ENCODE measurements at places on chromosomes 7 and 10.

GRCh38 chr10:1650542-1651269 lies 86.6 kb downstream of the ADARB2 start:
- DNase-seq: no peak

DNA sequence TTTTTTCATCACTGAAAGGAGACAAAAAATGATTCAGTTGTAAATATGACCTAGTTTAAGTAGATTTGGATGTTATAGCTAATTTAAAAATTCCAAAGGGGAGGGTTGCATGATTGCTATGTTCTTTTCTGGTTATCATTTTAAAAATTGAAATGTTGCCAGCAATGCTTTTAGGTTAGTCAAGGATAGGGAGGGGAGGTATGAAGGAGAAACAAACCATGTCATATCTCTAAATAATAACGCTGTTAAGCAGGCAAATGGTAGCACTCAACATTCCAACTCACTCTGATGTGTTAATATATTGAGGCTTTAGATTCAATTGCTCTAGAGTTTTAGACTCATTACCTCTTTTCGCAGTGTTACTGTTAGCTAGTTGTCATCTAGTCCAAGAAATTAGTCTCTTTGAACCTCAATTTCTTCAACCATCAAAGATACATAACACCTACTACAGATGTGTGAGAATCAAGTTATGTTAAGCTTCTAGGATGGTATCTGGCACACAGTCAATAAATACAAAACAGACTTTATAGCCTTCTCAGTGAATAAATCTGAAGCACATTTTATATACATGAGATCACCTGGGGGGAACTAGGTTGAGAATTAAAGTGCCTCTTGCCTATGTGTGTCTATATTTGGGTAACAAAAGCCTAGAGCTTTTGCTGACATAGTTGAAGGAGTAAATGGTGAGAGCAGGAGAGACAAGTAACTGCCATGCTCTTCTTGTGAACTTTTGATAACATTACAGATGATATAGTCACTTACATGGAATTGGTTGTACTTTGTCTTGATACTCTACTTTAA lies 124.9 kb downstream of the CSTF2T start:
- no peak for DNase-seq

DNA sequence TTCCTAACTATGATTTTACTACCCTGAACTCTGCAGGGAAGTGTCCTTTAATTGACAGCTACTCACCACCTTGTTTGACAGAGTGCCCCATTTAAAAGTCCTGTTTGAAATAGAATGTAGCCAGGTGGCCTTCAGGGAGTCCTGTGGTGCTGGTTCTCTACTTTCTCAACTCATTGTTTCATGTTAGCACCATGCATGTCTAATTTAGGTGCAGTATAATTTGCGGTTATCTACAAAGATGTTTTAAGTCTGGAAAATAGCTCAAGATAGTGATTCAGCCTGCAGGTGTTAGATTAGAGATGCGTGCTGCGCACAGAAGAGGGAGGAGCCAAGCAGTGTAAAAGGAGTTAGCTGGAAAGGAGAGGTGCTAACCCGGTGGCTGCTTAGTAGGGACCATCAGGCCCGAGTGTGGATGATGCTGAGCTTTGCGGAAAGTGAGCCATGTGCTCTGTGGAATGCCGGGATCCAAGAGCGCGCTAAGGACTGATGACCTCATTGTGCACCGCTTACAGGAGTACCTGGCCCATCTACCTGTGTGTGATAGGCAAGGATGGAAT lies 1.2 kb downstream of the CCM2 start:
- no peak for DNase-seq

DNA sequence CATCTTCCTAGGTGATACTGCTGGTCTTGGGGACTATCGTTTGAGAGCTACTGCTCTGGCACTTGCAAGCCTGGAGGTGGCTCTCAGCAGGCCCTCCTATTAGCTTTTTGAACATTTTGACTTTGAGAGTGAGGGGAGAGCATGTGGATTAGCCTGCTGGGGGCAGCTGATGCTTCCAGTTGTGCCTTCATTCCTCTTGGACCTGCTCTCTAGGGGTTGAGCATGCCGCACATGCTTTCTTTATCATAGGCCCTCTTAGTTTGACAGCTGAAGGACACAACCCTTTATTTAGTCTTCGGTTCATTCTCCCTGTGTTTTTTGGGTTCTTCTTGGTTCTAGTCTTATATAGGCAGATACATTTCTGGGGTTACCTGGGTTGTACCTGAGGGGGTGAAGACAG lies 132.1 kb downstream of the GALNT17 start:
- no peak for DNase-seq

DNA sequence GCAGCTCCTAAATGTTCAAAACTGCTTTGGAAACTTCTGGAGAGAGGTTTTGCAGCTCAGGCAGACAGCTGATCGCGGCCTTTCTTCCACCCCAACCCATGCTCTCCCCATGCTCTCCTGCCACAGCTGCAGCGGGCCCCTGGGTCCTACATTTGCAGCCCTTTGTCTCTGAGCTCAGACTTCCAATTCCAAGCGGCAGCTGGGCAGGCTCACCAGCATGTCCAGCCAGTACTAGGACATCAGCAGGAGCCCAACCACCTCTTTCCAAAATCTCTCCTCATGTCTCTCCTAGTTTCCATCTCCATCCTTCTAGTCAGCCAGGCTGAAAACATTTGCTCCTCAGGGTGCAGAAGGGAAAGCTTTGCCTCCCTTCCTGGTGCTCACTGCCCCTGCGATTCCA lies 6.0 kb downstream of the LEP start:
- no peak for DNase-seq
